ENCODE measurements at places on chromosomes 12 and 14.

GRCh38 chr12:23350808-23351207, 598.7 kb downstream of the SOX5 start:
- DNase-seq = no peak

GRCh38 chr12:53887881-53888280, 50.8 kb upstream of the HOXC13 start:
- no peak for DNase-seq

DNA sequence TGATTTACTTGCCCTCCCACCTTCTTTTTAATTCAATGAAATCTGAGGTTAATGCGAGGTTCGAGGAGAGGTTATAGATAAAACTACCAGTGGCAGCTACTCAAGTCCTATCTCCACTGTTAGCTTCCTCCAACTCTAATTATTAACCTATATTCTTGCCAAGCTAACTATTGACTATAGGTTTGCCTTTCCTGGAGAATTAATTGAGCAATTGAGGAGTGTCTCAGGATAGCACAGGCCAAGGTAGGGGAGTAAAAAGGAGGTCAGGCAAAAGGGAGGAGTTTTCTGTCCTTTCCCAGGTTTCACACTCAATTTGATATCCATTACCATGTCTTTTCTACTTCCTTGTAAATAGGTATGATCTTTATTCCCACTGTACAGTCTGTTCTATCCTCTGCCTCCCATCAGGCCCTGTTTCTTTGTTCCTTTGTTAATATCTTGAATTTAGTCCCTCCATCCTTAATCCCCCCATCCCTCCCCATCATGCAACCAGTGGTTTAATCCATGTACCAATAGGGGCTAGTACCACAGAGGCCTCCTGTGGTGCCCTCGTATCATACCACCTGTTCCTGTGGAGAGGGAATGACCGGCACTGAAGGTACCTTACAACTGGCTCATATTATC, 3.7 kb upstream of the SUOX start:
- DNase-seq = no peak

GRCh38 chr12:132488127-132489077, 1.5 kb upstream of the FBRSL1 start:
- DNase-seq = no peak

- DNase-seq = no peak
Observed at GRCh38 chr12:18492372-18493025, 231.2 kb downstream of the PIK3C2G start.

- DNase-seq = no peak
Observed at GRCh38 chr12:26513363-26514043, 318.1 kb downstream of the SSPN start.

DNA sequence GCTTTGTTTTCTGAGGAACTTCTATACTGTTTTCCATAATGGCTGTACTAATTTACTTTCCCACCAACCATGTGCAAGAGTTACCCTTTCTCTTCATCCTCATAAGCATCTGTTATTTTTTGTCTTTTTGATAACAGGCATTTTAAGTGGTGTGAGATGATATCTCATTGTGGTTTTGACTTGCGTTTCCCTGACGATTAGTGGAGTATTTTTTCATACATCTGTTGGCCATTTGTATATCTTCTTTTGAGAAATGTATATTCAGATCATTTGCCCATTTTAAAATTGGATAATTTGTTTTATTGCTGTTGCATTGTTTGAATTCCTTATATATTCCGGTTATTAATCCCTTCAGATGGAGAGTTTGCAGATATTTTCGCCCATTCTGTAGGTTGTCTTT, 10.2 kb upstream of the HMGA2 start:
- DNase-seq = no peak

DNA sequence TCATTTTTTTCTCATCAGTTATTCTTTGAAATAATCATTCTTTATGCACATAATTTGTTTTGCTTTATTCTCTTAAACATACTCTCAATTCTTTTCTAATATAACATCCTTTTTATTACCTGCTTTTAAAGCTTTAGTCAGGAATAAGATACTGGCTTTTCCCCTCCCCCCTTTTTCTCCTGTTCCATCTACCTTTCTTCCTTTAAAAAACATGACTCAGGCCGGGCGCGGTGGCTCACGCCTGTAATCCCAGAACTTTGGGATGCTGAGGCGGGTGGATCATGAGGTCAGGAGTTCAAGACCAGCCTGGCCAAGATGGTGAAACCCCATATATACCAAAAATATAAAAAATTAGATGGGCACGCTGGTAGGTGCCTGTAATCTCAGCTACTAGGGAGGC, 25.4 kb downstream of the HIF1A start:
- DNase-seq = no peak

- DNase-seq = no peak
Observed at GRCh38 chr14:30410986-30411385, 148.0 kb upstream of the G2E3 start.

GRCh38 chr12:4956054-4956453, 46.3 kb downstream of the KCNA1 start:
- no peak for DNase-seq

GRCh38 chr14:31926123-31926522, 151.0 kb upstream of the ARHGAP5 start:
- DNase-seq = no peak

- DNase-seq = no peak
Observed at GRCh38 chr14:51883232-51883631, 22.8 kb downstream of the GNG2 start.

- DNase-seq = no peak
Observed at GRCh38 chr12:41459111-41459905, 271.2 kb downstream of the PDZRN4 start.

DNA sequence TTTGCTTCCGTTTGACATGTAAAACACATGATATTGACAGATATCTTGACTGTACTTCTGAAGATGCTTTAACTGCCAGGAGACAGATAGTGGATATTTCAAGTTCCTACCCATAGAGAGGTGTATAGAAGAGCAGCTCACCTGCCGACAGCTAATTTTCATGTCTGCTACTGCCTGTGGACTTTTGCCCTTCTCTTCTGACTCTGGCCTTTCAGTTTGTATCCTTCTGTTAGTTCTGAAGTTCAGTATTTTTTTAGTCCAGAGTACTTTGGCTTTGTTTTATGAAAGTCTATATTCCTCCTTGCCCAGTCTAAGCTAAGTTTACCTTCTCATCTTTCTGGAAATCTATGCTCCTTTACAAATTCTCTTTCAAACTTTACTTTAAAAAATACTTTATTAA, 30.8 kb upstream of the STK38L start:
- DNase-seq = no peak

DNA sequence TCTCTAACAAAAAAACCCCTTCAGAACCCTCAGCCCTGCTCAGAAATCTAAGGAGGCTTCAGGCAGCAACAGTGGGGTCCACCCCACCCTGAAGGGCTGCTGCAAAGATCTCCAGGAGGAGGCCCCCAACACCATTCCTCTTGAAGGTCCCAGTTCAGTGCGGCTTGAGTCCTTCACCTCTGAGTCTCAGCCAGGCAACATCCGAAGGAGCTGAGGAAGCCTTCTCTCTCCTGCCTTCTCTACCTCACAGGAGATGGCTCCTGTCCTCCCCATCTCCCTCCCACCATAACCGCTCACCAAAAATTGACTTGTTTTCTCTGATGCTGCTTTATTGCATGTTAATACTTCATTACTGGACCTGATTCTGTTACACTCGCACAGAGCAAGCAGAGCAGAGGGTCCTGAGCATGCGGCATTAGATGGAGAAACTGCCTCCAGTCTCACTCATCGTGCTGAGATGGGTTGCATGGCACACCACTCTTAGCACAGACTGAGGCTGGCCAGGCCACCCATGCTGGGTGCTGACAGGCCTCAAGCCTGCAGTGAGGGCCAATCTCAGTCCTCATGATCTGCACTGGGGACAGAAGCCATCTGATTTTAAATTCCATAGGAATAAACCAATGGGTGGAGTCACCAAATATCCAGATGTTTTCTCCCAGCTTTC, 224.8 kb downstream of the CACNA1C start:
- no peak for DNase-seq

GRCh38 chr14:50389668-50390441, 6.8 kb downstream of the CDKL1 start:
- DNase-seq = no peak

DNA sequence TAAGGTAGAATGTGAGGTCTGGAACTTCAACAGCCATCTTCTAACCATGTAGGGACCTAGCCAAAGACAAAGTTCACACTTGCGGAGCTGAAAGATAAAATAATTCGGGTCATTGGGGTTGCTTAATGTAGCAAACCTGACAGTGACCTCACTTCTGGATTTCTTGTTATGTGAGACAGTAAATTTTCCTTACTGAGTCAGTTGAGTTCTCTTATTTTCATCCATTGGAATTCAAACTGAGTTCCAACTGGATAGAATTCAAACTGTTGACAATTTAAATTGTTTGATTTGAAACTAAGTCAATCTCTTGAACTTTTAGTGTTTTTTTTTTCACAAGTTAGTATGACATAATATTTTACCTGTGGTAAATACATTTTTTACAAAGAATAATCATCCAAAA, 406.5 kb downstream of the ADAMTS20 start:
- no peak for DNase-seq

GRCh38 chr12:103503546-103504480, 8.0 kb upstream of the C12orf42 start:
- peak; percentile 77 for DNase-seq

GRCh38 chr14:67232066-67232465, 9.2 kb upstream of the PALS1 start:
- DNase-seq = no peak
